ENCODE measurements at places on chromosomes 2 and 18. TPM values are rescaled to one million over a fixed set of nuclear protein-coding genes. Genes with fewer than 3 reads are reported as not detected.
A peak's percentile ranks its signal among the peaks of the same experiment; 100 is the strongest.

DNA sequence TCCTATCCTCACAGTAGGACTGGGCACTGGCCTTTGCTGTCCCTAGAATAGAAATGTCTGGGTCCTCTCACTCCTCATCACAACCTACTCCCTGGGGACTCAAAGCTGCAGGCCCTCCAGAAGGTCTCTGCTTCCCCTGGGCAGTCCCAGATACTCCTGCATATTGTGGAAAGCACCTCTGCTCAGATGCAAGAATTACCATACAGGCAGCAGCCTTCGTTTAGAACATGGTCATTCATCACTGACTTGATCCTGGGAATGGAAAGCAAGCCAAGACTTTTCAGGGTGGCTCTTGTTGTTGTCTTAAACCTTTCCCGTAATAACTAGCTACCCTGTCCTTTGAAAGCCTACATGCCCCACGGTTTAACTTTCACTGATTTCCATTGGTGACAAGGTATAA, 53.1 kb upstream of the NPAS2 start:
- H3K27ac ChIP-seq = no peak overlapping the region
- no peaks in the 10 kb centered on the region for H3K27me3 ChIP-seq
- H3K4me1 ChIP-seq = no peaks in the 10 kb centered on the region
- no peaks in the 10 kb centered on the region for H3K36me3 ChIP-seq
- H3K4me3 ChIP-seq = no peak overlapping the region
- DNase-seq = no peak

Gene HNRNPA3
- total RNA-seq = 328 TPM

Gene NTSR2
- total RNA-seq = not detected

DNA sequence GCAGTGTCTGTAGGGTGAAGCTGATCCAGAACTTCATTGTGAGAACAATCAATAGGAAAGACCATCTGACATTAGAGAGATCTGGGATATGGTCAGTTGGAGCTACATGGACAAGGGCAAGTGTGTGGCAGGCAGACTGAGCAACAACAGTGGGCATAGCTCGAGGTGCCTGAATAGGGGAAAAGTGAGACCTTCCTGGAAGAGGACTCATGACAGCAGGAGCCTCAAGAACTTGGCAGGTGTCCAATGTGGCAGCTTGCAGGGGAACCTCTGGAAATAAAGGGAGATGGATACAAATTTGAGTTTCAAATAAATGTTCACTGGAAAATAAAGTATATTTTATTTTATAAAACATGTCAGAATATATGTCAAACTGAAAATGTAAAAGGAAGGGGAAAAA, 117.9 kb downstream of the TANC1 start:
- no peak for DNase-seq
- no peaks in the 10 kb centered on the region for H3K36me3 ChIP-seq

Gene CAD
- 114 TPM for total RNA-seq

DNA sequence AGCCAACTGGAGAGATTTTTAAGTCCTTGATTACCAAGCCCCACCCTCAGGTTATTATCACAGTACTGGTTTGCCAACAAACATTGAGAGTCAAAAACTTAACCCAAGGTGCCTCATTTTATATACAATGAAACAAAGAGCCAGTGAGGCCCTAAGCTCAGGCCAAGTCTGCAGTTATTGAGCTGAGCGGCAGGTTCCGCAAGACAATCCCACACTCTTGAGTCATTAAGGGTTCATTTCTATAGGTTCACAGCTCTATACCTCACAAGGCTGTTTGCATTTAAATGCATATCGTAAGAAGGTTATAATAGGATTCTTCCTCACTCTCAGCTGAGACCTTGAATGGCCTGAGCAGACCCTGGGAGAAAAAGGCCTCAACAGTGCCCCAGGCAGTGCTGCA, 268.4 kb upstream of the RGPD4 start:
- H3K27me3 ChIP-seq = no peaks in the 10 kb centered on the region
- H3K4me1 ChIP-seq = no peaks in the 10 kb centered on the region
- no peak for DNase-seq
- no peak overlapping the region for H3K27ac ChIP-seq
- H3K4me3 ChIP-seq = no peak overlapping the region

GRCh38 chr2:224775647-224776046, 59.5 kb upstream of the CCDC195 start:
- no peaks in the 10 kb centered on the region for H3K36me3 ChIP-seq
- no peak for DNase-seq

GRCh38 chr2:195368249-195369217, 288.5 kb upstream of the SLC39A10 start:
- no peak for DNase-seq
- H3K27me3 ChIP-seq = no peaks in the 10 kb centered on the region
- no peak overlapping the region for H3K4me3 ChIP-seq

GRCh38 chr18:3450799-3451182, 819 bp downstream of the TGIF1 start:
- H3K4me1 ChIP-seq = peaks cover 41% of the 10 kb centered on the region
- no peak for DNase-seq
- peak overlapping the region; percentile 90 for H3K27ac ChIP-seq
- H3K4me3 ChIP-seq = peak overlapping the region; percentile 85
- peaks cover 2% of the 10 kb centered on the region for H3K36me3 ChIP-seq
- no peaks in the 10 kb centered on the region for H3K27me3 ChIP-seq

GRCh38 chr2:163834221-163834620, 98.4 kb upstream of the FIGN start:
- H3K27ac ChIP-seq = no peak overlapping the region
- no peaks in the 10 kb centered on the region for H3K36me3 ChIP-seq
- no peak for DNase-seq
- 0 out of 2 replicates have a peak, but pooled peaks cover 25% of the 10 kb centered on the region for H3K27me3 ChIP-seq
- H3K4me3 ChIP-seq = no peak overlapping the region

GRCh38 chr2:239956818-239957261, 68.3 kb downstream of the NDUFA10 start:
- no peaks in the 10 kb centered on the region for H3K4me1 ChIP-seq
- no peak overlapping the region for H3K4me3 ChIP-seq
- no peaks in the 10 kb centered on the region for H3K27me3 ChIP-seq
- H3K36me3 ChIP-seq = no peaks in the 10 kb centered on the region

GRCh38 chr2:152815634-152816257, 97.3 kb downstream of the ARL6IP6 start:
- DNase-seq = no peak
- H3K36me3 ChIP-seq = no peaks in the 10 kb centered on the region
- no peak overlapping the region for H3K4me3 ChIP-seq
- no peak overlapping the region for H3K27ac ChIP-seq
- no peaks in the 10 kb centered on the region for H3K27me3 ChIP-seq
- no peaks in the 10 kb centered on the region for H3K4me1 ChIP-seq

DNA sequence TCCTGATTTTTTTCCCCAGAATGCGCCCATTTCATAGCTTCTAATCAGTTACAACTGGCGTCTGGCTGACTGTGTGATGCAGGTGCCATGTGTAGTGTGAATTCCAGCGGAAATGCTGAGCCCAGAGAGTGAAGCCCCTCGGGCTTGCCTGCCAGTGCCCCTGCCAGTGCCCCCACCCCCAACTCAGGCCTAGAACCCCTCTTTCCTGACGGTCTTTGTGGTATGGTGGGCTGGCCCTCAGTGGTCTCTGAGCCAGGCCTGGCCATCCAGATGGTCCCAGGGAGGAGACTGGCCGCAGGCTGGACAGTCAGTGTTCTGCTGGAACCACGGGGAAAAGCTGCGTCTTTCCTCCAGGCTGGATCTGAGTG, 3.1 kb downstream of the RAMP1 start:
- H3K4me3 ChIP-seq = no peak overlapping the region
- no peaks in the 10 kb centered on the region for H3K27me3 ChIP-seq
- no peak for DNase-seq
- H3K36me3 ChIP-seq = no peaks in the 10 kb centered on the region

DNA sequence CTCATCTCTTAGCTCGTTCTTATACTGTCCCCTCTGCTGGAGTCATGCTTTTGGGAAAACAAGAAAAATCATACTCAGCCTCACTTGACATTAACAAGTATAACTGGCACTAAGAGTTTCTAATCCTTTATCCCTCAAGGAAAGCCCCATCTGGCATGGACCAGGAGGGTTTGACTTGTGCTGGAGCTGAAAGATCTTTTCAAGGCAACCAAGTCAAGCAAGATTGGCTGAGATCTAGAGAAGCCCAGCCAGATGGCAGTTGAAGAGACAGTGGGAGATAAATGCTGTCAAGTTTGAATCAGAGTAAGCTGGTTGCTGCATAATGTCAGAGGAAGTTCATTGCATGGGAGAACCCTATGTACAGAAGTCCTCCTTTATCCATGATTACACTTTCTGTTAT, 336.5 kb upstream of the LRP1B start:
- no peaks in the 10 kb centered on the region for H3K27me3 ChIP-seq
- H3K27ac ChIP-seq = no peak overlapping the region
- no peaks in the 10 kb centered on the region for H3K4me1 ChIP-seq
- H3K36me3 ChIP-seq = no peaks in the 10 kb centered on the region
- H3K4me3 ChIP-seq = no peak overlapping the region
- no peak for DNase-seq

DNA sequence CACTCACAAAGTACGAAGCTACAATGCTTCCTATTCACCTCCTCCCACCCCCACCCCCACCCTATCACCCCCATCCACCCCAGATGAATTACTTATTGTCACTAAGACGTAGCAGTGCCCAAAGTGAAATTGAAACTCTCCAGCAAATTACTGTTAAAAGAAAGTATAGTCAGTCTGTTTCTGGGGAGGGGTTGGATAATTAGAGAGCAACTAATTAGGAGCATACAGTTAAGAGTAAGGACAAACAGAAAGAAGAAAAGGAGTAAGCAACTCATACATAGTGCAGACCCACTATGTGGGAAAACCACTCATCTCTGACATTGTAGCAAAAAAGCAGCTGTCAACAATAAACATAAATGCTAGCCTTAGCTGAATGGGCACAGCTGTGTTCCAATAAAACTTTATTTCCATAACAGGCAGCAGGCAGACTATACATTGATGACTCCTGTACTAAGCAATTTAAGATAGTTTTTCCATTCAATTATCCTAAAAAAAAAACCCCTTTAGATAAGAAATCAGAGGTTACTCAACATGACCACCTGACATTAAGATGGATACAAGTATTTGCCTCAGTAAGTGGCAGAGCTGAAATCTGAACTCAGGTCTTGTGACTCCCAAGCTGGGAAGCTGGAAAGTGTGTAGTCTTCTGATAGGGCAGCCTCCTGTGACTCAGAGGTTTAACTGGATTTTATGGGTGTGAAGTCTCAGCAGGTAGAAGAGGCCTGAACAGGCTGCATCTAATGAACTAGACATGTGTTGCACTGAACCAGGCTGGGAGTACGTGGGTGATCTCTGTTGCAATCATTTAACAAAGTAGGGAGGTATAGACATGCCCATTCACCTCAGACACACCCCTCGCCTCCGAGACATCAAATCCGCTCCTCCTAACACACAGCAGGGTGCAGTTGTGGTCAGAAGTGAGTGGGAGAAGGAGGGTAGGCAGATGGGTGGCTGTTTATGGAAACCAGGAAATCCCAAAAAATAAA, 171.8 kb upstream of the KLF7 start:
- peaks cover 43% of the 10 kb centered on the region for H3K4me1 ChIP-seq
- H3K36me3 ChIP-seq = no peaks in the 10 kb centered on the region
- H3K27ac ChIP-seq = peak overlapping the region; percentile 34
- no peaks in the 10 kb centered on the region for H3K27me3 ChIP-seq
- no peak overlapping the region for H3K4me3 ChIP-seq

DNA sequence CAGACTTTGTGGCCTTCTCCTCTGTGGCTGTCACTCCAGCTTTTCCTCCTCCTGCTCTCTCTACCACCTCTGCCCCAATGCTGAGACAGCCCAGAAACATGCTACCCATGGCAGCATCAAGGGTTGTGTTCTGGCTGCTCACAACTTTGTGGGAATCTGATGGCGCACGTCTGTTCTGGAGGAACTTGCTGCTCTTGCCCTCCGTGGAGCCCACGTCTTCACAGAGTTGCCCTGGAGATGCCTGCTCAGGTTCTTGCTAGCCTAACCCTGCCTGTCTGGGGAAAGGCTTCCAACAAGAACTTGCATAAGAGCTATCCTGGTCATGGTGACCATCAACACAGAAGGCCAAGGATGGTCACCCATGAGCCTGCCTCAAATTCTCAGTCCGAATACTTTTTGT, 237.4 kb downstream of the AFF3 start:
- H3K27me3 ChIP-seq = peaks cover 79% of the 10 kb centered on the region
- no peaks in the 10 kb centered on the region for H3K36me3 ChIP-seq
- H3K4me1 ChIP-seq = no peaks in the 10 kb centered on the region
- H3K4me3 ChIP-seq = no peak overlapping the region
- no peak overlapping the region for H3K27ac ChIP-seq

DNA sequence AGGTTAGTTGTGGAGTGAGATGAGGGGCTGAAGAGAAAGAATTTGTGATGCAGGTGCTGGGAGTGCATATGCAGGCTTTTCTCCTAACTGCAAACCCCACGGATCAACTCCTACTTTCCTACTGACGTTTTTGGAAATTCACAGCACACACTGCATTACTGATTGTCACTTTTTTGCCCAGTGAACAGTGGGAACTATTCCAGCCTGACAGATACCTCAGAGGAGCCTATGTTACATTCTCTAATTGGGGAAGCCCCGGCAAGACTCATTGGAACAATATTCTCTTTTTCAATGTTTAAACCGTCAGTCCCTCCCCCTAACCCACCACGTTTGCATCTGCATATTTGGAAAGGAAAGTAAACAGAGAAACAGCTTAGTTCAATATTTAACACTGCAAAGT, 126.2 kb downstream of the DPP4 start:
- no peak overlapping the region for H3K27ac ChIP-seq
- DNase-seq = no peak
- no peaks in the 10 kb centered on the region for H3K27me3 ChIP-seq
- no peaks in the 10 kb centered on the region for H3K36me3 ChIP-seq
- H3K4me1 ChIP-seq = no peaks in the 10 kb centered on the region

- H3K36me3 ChIP-seq = 0 out of 2 replicates have a peak, but pooled peaks cover 15% of the 10 kb centered on the region
- H3K4me1 ChIP-seq = no peaks in the 10 kb centered on the region
- H3K4me3 ChIP-seq = no peak overlapping the region
- H3K27ac ChIP-seq = no peak overlapping the region
- DNase-seq = no peak
- no peaks in the 10 kb centered on the region for H3K27me3 ChIP-seq
These were observed 15.2 kb downstream of the BCL2L11 start for GRCh38 chr2:111135910-111136297.

GRCh38 chr2:38484957-38485356, 107.9 kb upstream of the ATL2 start:
- H3K27ac ChIP-seq = no peak overlapping the region
- DNase-seq = no peak
- H3K27me3 ChIP-seq = no peaks in the 10 kb centered on the region
- no peak overlapping the region for H3K4me3 ChIP-seq

- H3K36me3 ChIP-seq = peaks cover 8% of the 10 kb centered on the region
- no peaks in the 10 kb centered on the region for H3K27me3 ChIP-seq
- no peak for DNase-seq
- no peaks in the 10 kb centered on the region for H3K4me1 ChIP-seq
These were observed 63.6 kb downstream of the COX7A2L start for GRCh38 chr2:42297322-42297936.

- H3K4me3 ChIP-seq = no peak overlapping the region
- no peaks in the 10 kb centered on the region for H3K4me1 ChIP-seq
- H3K36me3 ChIP-seq = no peaks in the 10 kb centered on the region
- no peak for DNase-seq
- H3K27me3 ChIP-seq = no peaks in the 10 kb centered on the region
These were observed 537.6 kb upstream of the SETBP1 start for GRCh38 chr18:44143072-44143471.

DNA sequence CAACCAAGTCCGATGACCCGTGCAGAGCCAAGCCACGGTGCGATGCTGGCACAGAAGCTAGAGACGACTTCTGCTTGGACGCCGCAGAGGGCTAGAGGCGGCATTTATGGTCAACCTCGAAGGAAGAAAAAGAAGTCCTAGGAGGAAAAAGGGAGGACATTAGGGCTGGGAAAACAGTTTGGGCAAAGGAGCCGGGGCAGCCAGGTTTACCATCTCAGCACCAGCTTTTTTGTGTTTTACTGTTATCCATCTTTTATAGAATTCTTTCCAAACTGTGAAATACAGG, 643 bp upstream of the DTNB start:
- H3K27ac ChIP-seq = peak overlapping the region; percentile 48
- no peaks in the 10 kb centered on the region for H3K36me3 ChIP-seq
- H3K4me3 ChIP-seq = peak overlapping the region; percentile 40
- no peaks in the 10 kb centered on the region for H3K27me3 ChIP-seq
- peaks cover 14% of the 10 kb centered on the region for H3K4me1 ChIP-seq

Gene DSC3
- 7.6 TPM for total RNA-seq
